Muscle of arm (tissue), 14 donors: ENCODE measurements at places on chromosomes 16 and 17. TPM values are rescaled to one million over a fixed set of nuclear protein-coding genes. Genes with fewer than 3 reads are reported as not detected.

Gene CACNG5
- not detected for polyA plus RNA-seq

Gene TBC1D3L
- polyA plus RNA-seq = 18.2 TPM

Gene METTL26
- 46.2 TPM for polyA plus RNA-seq

Gene C16orf86
- 3.2 TPM for polyA plus RNA-seq

Gene C17orf50
- polyA plus RNA-seq = not detected

Gene EXOSC6
- 12.8 TPM for polyA plus RNA-seq

Gene LGALS9B
- polyA plus RNA-seq = not detected

GRCh38 chr16:67704110-67704509 is 15.0 kb downstream of the GFOD2 start:
- DNase-seq = no peak

GRCh38 chr16:10992112-10992511 is 47.7 kb downstream of the CLEC16A start:
- peak; percentile 36 for DNase-seq

DNA sequence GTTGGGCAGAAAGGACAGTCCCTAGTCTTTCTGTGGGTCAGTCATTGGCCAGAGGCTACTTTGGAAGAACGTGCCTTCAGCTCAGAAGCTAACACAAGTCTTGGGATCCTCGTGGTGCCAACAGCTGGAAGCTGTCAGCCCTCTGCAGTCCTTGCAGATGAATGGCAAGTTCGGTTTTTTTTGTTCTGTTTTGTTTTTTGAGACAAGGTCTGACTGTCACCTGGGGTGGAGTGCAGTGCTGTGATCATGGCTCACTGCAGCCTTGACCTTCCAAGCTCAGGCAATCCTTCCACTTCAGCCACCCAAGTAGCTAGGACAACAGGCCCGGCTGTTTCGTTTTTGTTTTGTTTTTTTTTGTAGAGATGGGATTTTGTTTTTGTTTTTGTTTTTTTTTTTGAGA is 149.4 kb downstream of the SPECC1 start:
- no peak for DNase-seq

GRCh38 chr17:7833795-7834541 is at the start of gene KDM6B:
Gene KDM6B, plus strand, starts transcription at chr17:7834217. Its CDS starts 11,338 bp downstream, at chr17:7845555.
- peak; percentile 90 for DNase-seq

DNA sequence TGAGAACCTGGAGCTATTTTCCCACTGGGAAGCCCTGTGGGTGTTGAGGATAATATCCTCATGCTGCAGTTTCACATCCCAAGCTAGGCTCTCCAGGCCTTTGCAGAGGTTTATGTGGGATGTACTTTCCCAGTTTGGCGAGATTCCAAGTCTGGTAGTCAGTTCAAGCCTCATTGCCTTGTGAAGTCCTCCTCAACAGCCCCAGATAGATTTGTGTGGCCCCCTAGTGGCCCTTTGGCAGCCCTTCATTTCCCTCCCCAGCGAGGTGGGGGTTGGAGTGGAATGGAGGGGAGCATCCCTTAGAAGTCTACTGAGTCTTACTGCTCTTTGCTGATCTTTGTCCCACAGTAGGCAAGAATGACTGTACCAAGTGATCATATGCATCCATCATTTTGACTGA is 137.9 kb downstream of the CDH11 start:
- DNase-seq = peak; percentile 23

DNA sequence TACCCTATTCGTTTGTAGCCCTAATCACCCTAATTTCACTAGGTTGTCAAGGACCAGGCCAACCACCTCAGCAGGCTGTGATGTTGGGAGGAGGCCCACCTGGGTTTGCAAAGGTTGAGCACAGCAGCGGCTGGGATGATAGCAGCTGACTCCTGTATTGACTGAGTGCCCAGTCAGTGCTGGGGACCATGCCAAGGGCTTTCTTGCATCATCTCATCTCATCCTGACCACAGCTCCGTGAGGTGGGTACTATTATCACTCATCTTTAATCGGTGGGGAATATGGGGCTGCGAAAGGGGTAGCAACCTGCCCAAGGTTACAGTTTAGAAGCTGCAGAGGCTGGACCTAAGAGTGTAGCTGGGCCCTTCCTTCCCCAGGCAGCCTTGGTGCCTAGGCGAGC is 11.7 kb downstream of the ATPAF2 start:
- DNase-seq = no peak

- DNase-seq = no peak
These were observed 13.5 kb upstream of the ZNF689 start for GRCh38 chr16:30623536-30624283.

GRCh38 chr17:4426499-4427208 is 7.1 kb upstream of the SPNS3 start:
- no peak for DNase-seq

- no peak for DNase-seq
These were observed 65.1 kb downstream of the NUP93 start for GRCh38 chr16:56795011-56795410.

GRCh38 chr17:47744168-47745036 is 11.4 kb downstream of the TBX21 start:
- DNase-seq = no peak

GRCh38 chr16:47198180-47198575 is 54.4 kb upstream of the NETO2 start:
- DNase-seq = no peak

DNA sequence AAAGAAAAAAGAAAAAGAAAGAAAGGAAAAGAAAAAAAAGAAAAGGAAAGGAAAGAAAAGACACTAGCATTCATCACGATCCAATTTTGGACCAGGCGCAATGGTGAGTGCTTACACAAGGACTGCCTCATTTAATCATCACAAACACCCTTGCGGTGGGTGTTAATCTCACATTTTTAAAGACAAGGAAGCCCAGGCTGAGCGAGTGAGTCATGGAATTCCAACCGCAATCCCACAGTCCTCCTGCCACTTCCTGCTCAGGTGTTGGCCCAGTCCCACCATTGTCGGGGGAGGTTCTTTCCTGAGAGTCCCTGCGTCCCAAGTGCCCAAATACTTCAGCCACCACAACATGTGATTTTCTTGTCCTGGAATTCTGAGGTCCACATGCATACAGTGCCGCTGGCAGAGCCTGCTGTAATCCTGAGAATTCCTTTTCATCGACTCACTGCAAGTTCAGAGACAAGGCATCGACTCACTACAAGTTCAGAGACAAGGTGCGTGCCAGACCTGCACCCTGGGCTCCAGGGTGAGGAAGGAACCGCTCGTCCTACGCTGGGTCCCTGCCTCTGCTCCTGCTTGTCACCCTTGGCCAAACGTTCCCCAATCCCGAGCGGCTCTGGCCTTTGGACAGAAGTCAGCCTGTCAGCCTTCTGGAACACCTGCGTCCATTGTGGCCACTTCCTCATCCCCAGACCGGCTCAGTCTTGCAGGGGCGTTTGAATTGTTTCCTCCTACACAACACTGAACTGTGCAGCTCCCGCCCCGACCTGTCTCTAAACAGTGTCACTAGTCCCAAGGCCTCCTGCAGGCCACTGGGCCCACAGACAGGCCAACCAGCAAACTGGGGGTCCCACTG is 5.8 kb downstream of the ZG16B start:
- no peak for DNase-seq

GRCh38 chr17:41666237-41666641 is 22.4 kb upstream of the EIF1 start:
- peak; percentile 48 for DNase-seq

DNA sequence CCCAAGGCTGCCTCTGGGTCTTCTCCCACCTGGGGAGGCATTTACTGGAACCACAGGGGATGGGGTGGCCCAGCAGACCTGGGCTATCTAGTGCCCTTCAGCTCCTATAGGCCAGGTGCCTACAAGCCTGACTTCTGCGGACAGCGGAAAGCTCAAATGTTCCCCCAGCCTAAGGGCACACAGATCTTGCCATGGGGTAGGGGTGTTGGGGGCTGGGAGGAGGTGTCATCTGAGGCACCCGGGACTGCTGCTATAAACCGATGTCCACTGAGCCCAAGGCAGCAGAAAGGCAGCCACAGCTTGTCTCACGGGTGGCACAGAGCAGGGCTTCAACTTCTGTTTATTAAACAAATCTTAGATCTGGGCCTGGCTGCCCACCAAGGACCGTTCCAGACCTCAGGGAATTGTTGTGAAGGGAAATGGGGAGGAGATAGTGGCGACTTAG is 3.6 kb downstream of the MYO1C start:
- DNase-seq = no peak

DNA sequence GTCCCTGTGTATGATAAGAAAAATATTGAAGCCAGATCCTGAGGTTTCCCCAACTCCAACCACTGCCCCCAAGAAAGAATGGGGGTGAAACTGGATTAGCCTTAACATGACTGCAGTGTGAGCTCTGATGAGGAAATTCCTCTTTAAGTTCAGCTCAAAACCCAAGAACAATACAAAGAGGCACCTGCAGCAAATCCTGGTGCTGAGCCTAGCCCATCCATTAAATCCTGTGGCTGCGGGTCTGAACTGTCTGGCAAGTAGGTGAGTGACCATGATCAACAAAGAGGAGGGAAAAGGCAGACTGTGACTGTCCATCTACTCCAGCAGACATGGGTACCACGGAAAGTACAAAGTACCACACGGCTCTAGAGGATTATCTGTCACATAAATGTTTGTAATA is 64.2 kb downstream of the CREBBP start:
- no peak for DNase-seq

DNA sequence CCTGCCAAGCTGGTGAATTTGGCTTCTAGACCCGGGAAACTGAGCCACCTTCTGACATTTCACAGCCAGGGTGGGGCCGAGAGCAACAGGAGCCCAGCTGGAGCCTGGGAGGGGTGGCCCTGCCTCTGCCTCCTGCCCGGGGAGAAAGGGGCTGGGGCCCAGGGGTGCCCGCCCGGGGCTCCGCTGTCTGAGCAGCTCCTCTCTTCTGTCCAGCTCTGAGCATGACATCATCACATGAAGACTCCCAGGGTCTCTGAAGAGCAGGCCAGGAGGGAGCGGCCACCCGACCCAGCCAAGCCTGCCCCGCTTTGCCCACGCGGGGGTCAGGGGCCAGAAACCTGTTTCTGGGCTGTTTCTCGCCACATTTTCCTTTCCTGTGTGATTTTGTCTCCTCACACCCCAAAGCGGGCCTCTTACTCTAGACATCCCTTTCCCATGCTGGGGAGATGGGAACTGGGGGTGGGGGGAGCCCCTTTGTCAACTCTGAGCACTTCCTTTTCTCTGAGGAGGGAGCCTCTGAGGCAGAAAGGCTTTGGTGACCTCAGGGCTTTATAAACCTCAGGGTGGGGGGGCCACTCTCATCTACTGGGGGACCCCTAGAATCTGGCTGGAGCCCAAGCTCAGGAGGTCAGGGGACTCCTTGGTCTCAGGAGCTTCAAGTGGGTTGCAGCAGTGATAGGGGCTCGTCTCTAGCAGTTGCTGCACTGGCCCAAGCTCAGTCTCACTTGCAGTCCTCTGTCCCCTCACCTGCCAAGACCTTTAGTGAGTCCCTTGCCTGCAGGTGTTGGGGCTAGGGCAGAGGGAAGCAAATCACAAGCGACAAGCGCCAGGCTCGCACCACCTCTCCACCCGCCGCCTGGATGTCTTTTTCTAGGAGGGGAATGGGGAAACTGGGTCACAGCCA is 7.6 kb downstream of the UBALD2 start:
- DNase-seq = no peak

DNA sequence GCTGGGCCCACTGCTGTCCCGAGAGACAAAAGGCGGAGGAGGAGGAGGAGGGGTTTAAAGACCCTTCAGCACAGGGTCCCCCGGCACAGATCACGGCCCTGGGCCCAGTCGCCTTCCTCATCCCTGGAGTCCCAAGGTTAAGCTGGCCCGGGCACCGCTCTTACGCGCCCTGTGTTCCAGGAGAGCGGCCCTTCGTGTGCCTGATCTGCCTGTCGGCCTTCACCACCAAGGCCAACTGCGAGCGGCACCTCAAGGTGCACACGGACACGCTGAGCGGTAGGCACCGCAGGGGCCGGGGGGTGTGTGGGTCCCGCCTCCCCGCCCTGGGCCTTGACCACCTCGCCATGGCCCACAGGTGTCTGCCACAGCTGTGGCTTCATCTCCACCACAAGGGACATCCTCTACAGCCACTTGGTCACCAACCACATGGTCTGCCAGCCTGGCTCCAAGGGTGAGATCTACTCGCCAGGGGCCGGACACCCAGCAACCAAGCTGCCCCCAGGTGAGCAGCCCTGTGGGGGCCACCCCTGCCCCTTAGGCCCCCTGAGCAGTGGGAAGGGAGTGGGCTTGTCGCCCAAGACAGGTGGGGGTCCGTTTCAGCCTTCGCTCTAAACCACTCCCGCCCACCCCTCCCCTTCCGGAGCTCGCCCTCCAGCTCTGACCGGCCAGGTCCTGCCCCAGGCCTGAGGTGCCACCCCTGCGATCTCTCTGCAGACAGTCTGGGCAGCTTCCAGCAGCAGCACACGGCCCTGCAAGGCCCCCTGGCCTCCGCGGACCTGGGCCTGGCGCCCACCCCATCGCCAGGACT is 37.6 kb upstream of the ZC3H18 start:
- DNase-seq = no peak

DNA sequence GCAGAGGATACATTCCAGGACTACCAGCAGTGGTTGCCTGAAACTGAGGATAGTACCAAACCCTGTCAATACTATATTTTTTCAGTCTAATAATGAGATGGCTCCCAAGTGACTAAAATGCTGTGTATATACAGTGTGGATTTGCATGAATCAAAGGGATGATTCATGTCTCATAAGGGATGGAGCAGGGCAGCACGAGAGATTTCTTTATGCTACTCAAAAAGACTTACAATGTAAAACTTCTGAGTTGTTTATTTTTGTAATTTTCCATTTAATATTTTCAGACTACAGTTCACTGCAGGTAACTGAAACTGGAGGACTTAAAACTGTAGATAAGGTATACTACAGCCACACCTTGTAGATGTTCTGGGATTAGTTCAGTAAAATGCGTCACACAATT is 674.7 kb upstream of the SALL1 start:
- DNase-seq = no peak

DNA sequence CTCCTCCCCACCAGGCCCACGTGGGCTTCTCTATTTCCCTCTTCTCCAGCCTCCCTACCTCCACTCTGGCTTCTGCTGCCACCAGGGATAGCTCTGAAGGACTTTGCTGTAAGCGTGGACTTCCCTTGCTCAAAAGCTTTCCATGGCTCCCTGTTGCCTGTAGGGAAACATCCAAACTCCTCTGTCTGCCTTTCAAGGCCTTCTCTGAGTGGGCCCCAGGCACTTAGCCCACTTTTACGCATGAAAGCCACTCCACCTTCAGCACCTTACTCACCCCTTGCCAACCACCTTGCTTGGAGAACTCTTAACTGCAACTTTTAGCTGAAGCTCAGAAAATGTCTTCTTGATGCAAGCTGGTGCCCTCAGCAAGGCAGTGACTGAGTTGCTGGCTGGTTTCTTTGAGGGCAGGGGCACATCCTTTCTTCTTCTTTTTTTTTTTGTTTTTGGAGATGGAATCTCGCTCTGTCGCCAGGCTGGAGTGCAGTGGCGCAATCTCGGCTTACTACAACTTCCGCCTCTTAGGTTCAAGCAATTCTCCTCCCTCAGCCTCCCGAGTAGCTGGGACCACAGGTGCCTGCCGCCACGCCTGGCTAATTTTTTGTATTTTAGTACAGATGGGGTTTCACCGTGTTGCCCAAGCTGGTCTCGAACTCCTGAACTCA is 52.0 kb upstream of the DLX4 start:
- no peak for DNase-seq

DNA sequence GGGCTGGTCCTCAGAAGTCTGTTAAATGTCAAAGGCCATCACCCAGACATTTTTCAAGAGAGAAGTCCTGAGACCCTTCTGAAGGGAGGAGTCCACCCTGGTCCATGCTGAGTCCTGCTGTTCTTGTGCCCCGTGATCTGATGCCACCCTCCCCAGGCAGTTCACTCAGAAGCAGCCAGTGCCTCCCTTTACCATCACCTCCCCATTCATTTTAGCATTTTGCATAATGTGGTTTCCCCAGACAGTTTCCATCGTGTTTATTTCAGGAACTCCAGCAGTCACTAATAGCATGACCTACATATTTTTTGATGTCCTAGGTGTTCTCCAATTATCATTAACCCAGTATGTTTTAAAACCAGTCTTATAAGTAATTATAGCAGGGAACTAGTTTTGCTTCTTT is 353.0 kb upstream of the CDH5 start:
- no peak for DNase-seq
